Activated naive CD8-positive, alpha-beta T cell treated with anti-CD3 and anti-CD28 coated beads, Interleukin-2, amount 50 U/mL, for 16 hours (primary cell): ENCODE measurements at places on chromosomes 13 and 19.

- no peak for DNase-seq
These were observed 583.6 kb downstream of the OLFM4 start for GRCh38 chr13:53612200-53612599.

DNA sequence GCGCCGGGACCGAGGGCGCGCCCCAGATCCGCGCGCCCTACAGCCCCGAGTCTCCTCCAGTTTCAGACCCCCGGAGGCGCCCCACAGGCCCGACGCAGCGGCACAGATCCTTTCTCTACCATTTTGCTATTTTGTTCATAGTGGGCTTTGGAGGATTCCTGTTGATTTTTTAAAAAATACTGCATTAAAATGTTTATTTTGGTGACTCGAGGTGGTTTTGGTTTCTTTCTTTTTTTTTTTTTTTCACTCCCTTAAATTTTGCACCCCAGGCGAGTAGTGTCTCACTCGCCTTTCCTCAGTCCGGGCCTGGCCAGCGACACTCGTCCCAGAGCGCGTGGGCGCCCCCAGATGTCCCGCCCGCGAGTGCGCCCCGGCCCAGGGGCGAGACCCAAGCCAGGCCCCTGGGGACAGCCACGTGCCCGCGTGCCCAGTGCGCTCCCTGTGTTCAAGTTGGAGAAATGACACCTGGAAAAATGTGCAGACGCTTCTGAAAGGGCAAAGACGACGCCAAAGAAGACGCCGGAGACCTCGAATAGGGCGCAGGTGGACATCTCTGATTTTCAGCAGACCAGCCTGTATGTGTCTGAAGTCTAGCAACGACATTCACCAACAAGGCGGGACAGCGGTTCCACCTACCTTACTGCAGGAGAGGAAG lies 471 bp upstream of the INSR start:
- no peak for DNase-seq

- no peak for DNase-seq
These were observed 9.5 kb downstream of the ACTMAP start for GRCh38 chr19:40740747-40741146.

DNA sequence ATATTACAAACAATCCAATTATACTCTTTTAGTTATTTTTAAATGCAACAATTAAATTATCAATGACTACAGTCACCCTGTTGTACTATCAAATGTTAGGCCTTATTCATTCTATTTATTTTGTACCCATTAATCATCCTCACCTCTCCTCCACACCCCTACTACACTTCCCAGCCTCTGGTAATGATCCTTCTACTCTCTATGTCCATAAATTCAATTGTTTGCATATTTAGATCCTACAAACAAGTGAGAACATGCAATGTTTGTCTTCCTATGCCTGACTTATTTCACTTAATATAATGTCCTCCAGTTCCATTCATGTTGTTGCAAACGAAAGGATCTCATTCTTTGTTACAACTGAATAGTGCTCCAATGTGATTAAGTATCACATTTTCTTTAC lies 1414.6 kb downstream of the SLITRK1 start:
- no peak for DNase-seq

- DNase-seq = no peak
These were observed 60.2 kb upstream of the TNFRSF19 start for GRCh38 chr13:23509781-23510543.

GRCh38 chr19:14772467-14772866 lies 5.9 kb downstream of the ADGRE2 start:
- DNase-seq = no peak

GRCh38 chr19:29260477-29261317 lies 47.7 kb upstream of the UQCRFS1 start:
- no peak for DNase-seq

- DNase-seq = no peak
These were observed 388.1 kb upstream of the PRR20A start for GRCh38 chr13:56752636-56753035.
